Left kidney (tissue), 8 donors: ENCODE measurements at places on chromosomes 12 and 14. TPM values are rescaled to one million over a fixed set of nuclear protein-coding genes. Genes with fewer than 3 reads are reported as not detected.

The P3H3 gene
- polyA plus RNA-seq, result 29.9 TPM

GRCh38 chr14:55399852-55400251, 11.8 kb downstream of the ATG14 start:
- no peak for DNase-seq

DNA sequence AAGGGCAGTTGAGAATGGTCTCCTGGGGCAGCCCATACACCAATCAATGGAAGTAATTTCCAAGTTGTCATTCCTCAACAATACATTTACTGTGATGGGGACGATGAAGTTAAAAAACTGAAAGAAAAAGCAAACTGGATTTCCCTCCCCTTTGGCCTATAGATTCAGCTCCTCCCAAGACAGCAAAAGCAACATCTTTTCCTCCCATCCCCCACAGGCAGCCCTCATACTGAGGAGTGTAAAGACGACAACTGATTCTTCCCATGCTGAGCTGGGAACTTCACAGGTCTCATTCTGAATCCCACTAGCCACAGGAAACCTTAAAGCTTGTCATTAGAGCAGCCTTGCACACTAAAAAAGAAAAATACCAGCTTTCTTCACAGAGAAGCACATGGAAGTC, 48.5 kb downstream of the PITPNM2 start:
- DNase-seq, result no peak

DNA sequence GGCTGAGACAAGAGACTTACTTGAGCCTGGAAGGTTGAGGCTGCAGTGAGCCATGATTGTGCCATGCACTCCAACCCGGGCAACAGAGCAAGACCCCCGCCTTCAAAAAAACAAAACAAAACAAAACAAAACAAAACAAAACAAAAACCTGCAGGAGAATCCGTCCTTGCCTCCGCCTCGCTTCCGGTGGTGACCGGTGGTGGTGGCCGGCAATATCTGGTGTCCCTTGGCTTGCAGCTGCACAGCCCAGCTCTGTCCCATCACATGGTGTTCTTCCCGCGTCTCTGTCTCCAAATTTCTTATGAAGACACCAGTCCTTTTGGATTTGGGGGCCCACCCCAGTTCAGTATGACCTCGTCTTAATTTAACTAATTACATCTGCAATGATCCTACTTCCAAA, 10.0 kb downstream of the SMIM41 start:
- no peak for DNase-seq

DNA sequence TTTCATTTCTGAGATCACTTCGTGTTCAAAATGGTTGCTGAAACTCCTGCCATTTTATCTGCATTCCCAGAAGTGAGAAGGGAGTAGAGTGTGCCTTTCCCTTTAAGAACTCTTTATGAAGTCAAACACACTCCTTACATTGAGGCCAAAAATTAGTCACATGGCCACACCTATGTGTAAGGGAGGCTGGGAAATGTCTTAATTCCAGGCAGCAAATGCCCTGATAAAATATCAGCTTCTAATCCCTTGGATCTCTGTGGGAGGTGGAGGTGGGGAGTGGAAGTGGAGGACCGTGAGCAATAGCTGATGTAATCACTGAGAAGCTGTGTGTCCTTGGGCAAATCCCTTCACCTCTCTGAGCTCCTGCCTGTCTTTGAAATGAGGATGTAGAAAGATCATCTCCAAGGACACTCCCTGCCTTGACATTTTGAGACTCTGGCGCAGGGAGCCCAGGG, 22.7 kb upstream of the ANKRD9 start:
- no peak for DNase-seq

DNA sequence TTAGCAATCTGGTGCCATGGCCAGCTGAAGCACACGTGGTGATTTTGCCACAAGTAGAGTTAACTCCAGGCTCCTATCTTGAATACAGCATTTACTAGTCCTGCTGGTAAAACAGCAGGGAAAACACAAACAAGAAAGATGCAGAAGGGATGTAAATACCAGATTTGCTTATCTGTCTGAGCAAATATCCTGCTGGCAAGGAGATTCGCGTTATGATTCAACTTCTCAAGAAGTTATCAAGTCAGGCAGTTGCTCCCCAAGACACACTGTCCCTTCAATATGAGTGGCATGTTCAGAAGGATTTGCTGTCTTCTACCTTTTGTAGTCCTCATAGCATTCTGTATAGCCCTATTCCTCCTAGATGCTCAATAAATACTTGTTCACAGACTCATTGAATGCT, 171.2 kb upstream of the EGLN3 start:
- no peak for DNase-seq
